ENCODE measurements at places on chromosomes 2 and 18. TPM values are rescaled to one million over a fixed set of nuclear protein-coding genes. Genes with fewer than 3 reads are reported as not detected.

DNA sequence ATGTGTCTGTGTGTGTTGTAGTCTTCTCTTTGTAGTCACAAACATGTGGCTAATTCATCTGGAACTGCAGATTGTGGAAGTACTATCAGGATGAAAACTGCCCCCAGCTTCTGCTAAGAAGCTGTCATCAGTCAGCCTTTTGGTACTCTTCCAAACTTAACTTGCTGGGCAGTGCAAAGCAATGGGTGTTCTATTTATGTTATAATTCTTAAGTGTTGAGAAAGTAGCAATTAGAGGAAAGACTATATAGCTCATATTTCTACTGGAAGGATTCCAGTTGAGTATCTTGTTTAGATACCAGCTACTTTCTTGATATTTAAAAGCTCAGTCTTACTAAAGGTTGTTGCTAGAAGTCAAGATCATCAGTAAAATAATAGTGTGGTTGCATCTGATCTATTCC, 52.1 kb downstream of the SLC38A11 start:
- no peak for DNase-seq

DNA sequence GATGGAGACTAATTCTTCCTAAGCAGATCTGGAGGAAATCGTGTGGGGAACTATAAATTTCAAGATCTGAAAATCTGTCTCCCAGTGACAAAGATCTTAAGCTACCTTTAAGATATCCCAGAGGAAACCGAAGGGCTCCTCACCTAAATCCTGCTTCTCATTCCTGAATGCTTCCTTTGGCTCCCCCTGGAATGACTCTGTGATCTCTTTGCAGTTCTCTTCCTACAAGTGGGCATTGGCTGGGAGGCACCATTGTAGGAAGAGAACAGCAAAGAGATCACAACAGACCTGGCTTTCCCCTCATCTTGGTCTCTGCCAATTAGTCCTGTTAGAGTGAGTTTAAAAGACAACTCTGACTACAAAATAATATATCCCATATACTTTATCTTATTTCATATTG, 70.0 kb upstream of the KCNH7 start:
- DNase-seq: no peak

- no peak for DNase-seq
Observed at GRCh38 chr2:230441227-230441897, 25.4 kb downstream of the SP100 start.

DNA sequence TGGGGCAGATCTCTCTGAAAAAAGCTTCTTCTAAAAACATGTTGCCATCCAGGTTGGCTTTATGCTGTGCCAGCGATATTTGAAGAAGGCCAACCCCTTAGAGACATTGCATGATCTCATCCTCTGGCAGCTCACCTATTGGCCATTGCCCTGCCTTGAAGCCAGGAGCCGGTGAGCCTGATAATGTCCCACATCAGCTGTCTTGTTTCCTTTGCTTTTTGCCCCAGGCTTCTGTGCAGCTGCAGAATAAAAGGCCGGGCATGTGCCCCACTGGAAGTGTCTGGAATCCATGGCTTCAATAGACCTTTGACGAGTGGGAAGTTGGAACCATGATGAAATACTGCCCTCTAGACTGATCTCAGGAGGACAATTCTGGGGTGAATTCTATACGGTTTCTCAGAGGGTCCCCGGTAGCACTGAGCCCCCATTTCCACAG, 523.5 kb upstream of the ZEB2 start:
- DNase-seq: no peak

DNA sequence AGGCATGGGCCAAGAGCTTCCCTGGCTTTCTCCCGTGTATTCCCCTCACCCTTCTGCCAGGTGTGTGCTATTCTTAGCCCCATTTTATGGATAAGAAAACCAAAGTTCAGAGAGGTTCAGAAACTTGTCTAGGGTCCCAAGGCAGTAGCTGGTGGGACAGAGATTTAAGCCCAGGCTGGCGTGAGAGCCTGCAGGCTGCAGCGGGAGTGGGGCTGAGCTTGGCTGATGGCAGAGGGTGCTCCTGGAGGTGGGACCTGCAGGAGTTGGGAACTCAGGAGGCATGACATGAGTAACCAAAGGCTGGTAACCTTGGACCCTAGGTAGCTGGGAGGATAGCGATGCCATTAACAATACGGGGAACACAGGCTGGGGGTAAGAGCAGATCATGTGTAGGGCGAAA, 87.3 kb upstream of the B3GNT7 start:
- peak; percentile 28 for DNase-seq

- DNase-seq: no peak
Observed at GRCh38 chr18:48884306-48884705, 66.5 kb downstream of the SMAD7 start.

- no peak for DNase-seq
Observed at GRCh38 chr2:134347756-134348155, 93.9 kb downstream of the MGAT5 start.

DNA sequence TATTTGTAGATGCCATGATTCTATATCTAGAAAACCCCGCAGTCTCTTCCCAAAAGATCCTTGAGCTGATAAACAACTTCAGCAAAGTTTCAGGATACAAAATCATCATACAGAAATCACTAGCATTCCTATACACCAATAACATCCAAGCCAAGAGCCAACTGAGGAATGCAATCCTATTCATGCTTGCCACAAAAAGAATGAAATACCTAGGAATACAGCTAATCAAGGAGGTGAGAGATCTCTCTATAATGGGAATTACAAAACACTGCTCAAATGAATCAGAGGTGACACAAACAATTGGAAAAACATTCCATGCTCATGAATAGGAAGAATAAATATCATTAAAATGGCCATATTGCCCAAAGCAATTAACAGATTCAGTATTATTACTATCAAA, 551.4 kb upstream of the SLC39A10 start:
- DNase-seq: no peak

- DNase-seq: no peak
Observed at GRCh38 chr2:38315707-38316333, 61.3 kb downstream of the ATL2 start.

DNA sequence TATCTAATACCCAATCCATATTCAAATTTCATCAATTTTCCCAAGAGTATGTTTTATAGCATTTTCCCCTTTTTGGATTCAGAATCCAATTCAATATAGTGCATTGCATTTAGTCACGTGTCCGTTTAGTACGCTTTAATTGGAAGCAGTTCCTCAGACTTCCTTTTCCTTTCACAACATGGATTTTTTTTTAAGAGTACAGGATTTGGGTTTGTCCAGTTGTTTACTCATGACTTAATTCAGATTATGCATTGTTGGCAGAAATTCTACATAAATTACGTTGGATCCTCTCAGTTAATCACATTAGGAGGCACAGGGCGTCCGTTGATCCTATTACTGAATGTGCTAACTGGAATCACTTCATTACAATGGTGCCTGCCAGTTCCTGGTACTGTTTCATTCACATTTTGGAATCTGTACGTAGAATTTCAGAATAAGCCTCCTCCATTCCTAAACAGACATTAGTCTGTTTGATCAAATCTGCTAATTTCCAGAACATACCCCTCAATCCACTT, 70.0 kb upstream of the ATIC start:
- DNase-seq: no peak

- DNase-seq: no peak
Observed at GRCh38 chr2:207156451-207157161, 9.1 kb downstream of the KLF7 start.

Gene LIPG
- 0.93 TPM for total RNA-seq

Gene DUSP2
- 4.0 TPM for total RNA-seq

Gene MC4R
- total RNA-seq: not detected

Gene CDKL4
- total RNA-seq: 0.79 TPM

Gene SLC23A3
- 0.55 TPM for total RNA-seq

Gene SKA1
- total RNA-seq: 0.78 TPM

Gene TMEM178A
- 2.9 TPM for total RNA-seq

All from right atrium auricular region (tissue), 2 donors.